Ammon's horn (tissue), 1 donor: ENCODE measurements at places on chromosomes 1 and 21.

- no peak for DNase-seq
Observed at GRCh38 chr1:50373532-50373931, 49.7 kb downstream of the DMRTA2 start.

DNA sequence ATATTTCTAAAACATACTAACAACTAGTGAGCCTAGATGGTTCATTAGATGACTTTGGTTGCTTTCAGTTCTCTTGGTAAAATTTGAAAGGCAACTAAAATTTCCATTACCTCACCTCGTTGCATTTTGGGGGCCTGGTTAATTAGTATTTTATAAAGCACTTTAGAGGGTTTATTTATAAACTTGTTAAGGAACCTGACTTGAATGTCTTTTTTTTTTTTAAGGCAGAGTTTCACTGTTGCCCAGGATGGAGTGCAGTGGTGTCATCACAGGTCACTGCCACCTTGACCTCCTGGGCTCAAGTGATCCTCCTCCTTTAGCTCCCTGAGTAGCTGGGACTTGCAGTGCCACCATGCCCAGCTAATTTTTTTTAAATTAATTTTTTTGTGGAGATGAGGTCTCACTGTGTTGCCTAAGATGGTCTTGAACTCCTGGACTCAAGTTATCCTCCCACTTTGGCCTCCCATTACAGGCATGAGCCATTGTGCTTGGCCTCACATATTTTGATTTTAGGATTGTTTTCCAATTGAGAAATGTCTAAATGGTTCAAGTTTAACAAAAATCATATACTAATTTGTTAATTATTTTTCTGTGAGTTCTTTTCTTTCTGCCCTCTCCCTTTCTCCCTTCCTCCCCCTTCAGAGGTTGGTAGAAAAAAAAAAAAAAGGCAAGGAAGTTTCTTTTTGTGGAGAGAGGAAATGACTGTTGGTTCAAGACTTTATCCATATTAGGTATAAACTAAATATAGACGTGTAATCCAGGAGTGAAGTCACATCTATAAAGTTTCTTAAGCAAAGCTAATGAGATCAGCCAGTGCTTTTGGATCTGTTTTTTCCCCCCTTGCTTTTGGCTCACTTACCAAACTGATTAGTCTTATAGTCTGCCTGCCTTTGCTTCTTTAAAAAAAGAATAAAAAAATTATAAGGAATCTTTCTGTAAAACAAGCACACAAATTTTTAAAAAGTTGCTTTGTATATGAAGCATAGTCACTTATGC lies 24.7 kb downstream of the CLIC4 start:
- no peak for DNase-seq

DNA sequence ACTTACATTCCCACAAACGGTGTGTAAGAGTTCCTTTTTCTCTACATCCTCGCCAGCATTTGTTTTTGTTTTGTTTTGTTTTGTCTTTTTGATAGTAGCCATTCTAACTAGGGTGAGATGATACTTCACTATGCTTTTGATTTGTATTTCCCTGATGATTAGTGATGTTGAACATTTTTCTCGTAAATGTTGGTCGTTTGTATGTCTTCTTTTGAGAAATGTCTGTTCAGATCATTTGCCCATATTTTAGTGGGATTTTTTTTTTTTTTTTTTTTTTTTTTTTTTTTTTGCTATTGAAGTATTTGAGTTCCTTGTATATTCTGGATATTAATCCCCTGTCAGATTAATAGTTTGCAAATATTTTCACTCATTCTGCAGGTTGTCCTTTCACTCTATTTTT lies 19.2 kb upstream of the GPR161 start:
- DNase-seq = no peak

DNA sequence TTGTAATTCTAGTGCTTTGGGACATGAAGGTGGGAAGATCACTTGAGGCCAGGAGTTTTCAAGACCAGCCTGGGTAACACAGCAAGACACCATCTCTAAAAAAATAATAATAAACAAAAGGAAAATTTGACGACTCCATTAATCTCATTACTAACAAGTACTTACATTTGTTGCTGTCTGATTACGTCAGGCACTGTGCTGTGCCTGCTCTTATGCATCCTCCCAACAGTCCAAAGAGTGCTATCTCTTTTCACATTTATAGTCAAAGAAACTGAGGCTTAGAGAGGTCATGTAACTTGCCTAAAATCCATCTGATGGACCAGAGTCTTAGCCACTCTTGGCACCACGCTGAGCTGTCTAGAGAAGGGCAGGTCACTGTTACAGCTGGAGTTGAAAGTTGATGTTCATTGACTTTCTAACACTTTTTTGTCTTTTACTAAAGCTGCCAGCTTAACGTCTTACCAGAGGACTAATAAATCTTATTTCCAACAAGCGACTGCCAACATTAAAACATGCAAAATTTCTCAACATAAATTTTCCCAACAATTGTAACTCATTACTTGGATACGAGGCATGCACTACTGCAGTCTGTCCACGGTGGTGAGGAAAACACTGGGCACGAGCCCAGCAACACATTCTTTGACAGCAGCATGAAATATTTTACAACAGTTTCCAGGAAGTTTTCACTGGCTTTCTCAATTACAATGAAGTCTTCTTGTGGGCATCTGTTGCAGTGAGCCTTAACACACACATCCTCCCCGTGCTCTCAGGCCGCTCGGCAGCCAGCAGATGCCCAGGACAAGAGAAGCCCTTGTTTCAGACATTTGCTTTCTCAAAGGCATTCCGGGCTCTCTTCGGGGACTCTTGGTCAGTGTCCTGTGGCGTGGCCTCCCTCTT lies 262.9 kb upstream of the PROX1 start:
- DNase-seq = peak; percentile 54

DNA sequence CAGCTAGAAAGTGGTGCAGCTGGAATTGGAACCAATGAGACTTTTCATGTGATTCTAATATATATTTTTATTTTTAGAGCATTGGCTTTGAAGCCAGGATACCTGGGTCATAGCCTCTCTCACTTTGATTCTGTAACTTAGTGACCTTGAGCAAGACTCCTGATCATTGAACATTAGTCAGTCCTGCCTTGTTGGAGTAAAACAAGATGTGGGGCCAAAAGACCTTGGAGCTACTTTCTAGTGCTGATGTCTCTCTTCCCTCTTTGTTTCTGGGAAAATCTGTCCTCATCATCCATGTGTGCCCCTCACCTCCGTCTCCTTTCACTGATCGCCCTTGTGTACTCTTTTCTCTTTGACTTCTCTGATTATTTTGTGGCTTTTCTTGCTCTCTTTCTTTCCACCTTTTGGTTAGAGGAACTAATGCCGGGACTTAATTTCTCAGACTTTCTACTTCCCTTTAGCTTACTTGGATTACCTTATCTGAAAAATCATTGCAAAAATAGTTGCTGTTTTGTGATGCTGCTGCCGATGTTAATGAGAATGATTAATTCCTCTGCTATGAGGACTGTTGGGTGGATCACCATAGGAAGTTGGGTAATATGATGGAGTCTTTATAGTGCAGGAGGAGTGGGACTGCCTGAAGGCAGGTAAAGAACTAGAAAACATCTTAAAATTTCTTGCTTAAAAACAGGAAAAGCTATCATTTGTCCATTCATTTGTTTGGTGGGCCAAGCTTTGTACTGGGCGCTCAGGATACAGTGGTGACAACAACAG lies 72.0 kb downstream of the NOS1AP start:
- DNase-seq = no peak

GRCh38 chr1:61392409-61393242 lies 310.3 kb downstream of the NFIA start:
- no peak for DNase-seq

- DNase-seq = no peak
Observed at GRCh38 chr1:166905900-166906299, 29.8 kb upstream of the TADA1 start.
